ENCODE measurements at places on chromosomes 4 and X.

- DNase-seq, result no peak
Measured at GRCh38 chrX:131739823-131740222, 195.9 kb downstream of the OR13H1 start.

- DNase-seq, result no peak
Measured at GRCh38 chr4:189988877-189989431, 38.1 kb downstream of the FRG2 start.

- DNase-seq, result no peak
Measured at GRCh38 chr4:93513851-93514250, 314.7 kb upstream of the ATOH1 start.

- DNase-seq, result no peak
Measured at GRCh38 chrX:16711893-16712547, 449 bp downstream of the CTPS2 start.

DNA sequence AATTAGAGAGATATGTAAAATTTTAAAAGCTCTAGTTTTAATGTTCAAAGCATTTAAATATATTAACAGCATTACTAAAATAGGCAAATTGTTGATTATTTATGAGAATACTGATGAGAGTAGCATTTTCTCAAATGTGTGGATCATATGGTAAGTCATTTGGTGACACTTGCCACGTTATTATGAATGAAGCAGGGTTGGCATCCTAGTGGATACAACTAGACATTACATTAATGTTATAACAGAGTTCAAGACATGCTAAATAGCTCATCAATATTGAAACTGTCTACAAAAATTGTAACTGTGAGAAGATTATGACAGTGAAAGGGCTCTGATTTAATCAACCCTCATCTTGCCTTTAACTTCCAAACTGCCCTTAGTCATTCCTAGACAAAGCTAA is 171.1 kb downstream of the PDGFC start:
- no peak for DNase-seq

DNA sequence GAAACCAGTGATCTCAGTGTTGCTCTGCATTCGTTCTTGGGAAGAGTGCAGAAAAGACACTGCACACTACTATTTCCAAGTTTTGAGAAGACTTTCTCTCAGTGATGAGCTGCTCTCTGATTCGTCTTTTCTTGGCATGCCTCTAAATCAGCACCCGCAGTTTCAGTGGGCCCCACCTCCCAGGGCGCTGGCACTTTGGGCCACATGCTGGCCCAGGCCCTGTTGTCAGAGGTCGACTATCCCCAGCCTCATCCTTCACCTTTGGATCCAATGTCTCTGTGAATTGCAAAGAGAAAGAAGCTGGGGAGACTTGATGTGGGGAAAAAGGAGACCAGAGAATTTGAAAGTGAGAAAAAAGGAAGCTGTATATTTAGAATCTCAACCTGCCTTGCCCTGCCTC is 644.1 kb upstream of the PITX2 start:
- no peak for DNase-seq

DNA sequence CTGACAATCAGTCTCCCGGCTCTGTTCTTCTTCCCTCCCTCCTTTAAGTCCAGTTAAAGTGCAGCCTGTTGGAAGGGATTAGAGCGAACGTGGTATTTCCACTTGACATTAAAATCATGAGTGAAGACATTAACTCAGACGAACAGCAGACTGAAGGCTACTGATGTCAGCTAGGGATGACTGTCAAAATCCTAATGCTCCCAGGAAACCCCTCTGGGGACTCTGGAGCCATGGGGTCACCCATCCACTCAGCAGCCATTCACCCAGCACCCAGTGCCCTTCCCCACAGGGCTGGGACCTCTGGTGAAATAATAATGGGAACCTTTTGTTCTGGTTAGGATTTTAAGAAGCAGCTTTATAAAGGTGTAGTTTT is 113.9 kb downstream of the DRD5 start:
- DNase-seq, result no peak

DNA sequence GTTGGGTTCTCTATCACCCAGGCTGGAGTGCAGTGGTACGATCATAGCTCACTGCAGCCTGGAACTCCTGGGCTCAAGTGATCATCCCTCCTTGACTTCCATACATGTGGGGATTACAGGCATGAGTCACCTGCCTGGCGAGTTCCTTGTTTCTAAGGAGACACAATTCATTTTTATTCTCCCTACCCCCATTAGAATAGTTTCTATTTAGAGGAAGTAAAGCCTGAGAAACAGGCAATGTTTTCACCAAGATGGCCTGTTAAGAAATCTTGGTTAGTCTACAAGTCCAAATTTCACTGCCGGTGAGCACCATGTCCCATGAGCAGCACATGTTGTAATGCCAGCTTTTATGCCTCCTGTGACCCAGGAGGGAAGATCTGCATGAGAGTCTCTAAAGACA is 5.7 kb downstream of the CYBB start:
- no peak for DNase-seq

- DNase-seq, result no peak
Measured at GRCh38 chr4:111802191-111802590, 343.1 kb upstream of the FAM241A start.

GRCh38 chrX:105114554-105115130 is 105.9 kb downstream of the TEX13A start:
- no peak for DNase-seq

DNA sequence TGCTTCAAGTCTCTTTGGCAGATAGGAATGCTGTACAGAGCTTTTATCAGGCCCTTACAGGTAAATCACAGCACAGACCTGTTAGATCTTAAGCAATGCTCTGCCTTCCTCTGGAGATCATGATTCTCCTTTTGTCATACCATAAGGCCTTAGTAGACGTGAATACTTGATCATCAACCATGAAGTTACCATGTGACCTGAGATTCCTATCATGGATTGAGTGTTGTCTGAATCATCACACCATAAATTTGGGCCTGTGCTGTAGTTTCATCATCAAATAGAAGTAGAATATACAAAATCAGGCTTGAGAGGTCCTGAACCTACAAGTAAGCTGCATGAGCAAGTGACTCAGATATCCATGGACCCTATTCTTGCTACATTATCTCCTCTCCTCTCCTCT is 466.8 kb upstream of the INTU start:
- no peak for DNase-seq

DNA sequence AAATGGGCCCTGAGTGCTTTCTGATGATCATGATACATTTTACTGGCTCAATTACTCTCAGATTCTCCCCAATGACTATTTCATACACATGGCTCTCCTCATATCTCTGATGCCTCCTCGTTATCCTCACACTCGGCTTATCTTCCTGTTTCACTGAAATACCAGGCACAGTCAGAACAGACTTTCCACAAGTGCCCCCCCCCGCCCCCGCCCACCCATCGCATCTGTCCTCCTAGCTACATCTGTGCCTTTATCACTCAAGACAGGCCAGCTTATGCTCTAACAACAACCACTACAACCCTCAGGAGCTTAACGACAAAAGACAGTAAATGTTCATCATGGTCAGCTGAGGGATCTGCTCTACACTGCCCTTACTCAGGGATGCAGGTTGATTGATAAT is 610.6 kb upstream of the DIPK2B start:
- no peak for DNase-seq

GRCh38 chr4:14726441-14726840 is 275.8 kb upstream of the CPEB2 start:
- no peak for DNase-seq

DNA sequence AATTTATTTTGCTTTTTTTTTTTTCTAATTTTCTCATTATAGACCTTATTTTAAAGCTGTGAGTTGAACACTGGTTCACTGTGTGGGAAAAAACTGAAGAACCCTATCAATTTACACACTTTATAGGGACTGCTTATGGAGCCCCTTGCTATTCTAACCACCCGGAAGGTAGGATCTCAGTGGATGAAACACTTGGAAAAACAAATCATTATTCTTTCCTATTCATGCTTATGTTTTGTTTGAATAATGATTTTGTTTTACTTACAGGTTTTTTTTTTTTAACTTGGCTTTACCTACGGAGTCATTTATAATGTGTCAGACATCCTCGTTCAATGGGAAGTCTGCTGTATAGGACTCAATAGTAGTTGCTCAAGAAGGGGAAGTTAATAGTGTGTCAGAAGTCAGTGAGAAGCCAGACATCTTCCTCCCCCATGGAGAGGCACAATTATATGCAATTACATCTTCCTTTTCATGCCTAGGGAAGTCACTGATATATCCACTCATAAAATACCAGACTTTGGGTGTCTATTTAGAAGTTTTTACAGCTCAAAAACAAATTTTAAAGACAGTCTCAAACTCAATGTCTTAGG is 113.2 kb downstream of the ARSF start:
- DNase-seq, result no peak

DNA sequence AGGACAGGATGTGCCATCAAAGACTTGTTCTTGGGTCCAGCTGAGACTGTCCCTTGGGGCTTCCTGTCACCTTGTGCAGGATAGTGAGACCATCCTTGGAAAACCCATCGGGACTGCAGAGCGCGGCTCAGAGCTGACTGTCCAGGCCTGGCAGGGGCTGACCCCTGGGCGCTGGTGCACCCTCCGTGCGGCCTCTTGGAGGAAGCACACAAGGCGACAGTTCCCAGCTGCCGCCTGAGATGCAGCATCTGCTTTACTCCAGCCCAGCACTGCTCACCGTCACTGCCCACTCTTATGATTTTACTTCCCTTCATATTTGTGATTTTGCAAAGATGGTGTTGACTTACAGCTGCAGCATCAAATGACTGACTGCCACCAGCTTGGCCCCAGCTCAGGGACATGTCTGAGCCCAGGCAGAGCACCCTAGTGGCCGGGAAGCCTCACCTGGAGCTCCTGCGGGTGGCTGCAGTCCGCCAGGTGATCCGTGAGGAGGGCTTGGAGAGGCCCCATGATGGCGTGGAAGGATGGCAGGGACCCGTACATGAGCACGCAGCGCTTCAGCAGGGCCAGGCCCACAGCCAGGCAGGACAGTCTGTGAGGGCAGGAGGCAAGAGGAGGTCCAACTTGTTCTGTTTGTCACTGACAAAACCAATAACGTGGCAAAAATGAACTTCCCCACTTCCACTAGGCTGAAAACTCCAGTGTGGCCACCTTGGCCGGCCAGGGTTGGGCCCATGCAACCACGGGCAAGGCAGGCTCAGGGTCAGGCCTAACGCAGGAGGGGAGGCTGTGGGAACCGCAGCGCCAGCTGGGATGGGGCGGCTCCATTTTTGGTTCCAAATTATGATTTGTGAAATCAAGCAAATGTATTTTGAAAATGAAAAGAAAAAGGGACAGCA is 21.8 kb downstream of the NOP14 start:
- DNase-seq, result no peak

DNA sequence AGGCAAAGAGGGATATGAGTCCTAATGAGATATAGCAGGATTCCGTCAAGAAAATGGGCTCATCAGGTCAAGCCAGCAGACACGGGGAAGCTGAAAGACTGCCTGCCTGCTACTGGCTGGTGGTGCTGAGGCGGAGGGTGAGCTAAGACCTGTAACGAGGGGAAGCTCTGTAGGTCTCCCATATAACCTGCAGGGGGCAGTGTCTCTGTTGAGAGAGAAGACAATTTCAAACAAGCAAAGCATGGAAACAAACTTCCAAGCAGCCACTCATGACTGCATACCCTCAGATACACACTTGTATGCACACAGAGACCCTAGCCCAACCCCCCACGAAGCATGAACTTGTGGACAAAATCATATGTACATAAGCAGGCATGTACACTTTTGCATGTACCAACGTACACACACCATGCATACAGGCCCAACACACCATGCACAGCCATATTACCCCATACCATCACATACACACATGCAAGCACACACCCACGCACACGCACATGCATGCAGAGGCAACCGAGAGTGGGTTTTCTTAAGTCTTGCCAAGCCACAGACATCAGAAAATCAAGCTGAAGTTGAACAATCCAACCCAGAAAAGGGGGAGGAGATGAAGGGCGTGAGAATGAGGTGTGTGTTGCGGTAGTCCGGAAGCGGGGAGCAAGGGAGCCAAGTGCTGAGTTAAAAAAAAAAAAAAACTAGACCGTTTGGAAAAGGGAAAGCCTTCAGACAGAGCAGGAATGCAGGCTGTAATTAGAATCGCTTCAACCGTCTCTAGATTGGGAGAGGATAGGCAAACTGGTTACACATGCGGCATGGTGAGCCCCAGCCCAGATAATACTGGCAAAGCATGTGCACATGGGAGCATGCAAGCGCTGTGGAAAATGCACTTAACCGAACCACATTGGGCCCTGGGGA is 71.0 kb downstream of the PJA1 start:
- DNase-seq, result no peak

DNA sequence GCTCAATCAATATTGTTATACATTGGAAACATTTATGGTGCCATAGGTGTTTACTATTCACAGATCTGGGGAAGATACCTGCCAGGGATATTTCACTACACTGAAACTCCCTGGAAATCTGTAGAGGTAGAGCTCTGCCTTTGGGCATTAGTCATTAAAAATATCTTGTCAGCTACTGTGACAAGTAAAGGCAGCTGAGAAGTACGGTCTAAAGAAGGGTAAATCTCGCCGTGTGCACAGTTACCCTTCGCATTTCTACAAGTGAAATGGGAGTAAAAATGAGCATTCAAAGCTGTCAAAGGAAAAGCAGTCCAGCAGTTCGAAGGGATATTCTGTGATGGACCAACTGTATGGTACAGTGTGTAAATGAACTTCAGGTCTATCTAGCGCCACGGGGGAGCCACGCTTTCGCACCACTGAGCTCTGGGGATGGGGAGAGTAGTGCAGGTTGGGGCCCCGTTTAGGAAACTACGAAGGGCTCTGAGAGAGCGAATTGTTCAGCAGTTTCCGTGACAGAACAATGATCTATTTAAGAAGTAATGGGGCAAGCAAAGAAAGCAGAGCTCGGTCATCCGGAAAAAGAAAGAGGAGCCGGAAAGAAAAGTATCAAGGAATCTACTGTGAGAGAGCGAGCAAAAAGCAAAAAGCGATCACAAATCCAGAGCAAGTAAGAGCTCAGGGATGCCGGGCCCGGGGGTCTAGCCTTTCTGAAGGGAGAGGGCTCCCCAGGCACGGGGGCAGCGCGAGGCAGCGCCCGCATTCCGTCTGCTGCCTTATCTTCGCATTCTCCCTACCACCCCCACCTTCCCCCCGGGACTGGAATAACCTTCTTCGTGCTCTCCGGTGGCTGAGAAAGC is 646 bp downstream of the TIGD4 start:
- no peak for DNase-seq

GRCh38 chr4:15162046-15162445 is 159.8 kb downstream of the CPEB2 start:
- no peak for DNase-seq

- DNase-seq, result no peak
Measured at GRCh38 chrX:74419864-74420195, 1.5 kb upstream of the SLC16A2 start.

DNA sequence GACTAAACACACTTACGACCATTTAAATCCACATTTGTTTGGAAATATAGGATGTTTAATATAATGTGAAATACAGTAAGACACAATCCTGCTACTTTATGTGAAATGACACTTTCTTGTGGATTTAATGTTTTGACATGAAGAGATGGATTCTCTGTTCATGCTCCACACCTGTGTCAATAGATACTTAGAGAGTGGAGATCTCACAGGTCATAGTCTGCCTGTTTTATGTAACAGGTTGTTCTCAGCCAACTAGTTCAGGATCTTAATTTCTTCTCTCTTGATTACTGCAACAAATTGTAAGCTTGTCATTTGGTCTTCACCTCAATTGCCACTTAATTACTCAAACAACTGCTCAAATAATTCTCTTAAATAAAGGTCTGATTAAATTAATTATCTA is 1621.2 kb downstream of the PCDH7 start:
- no peak for DNase-seq

Data from stimulated activated CD8-positive, alpha-beta memory T cell treated with anti-CD3 and anti-CD28 coated beads, Interleukin-2, amount 100 ng/mL, for 1 hour (primary cell).